ENCODE measurements at places on chromosomes 5 and 9.
A peak's percentile ranks its signal among the peaks of the same experiment; 100 is the strongest.

- no peak for DNase-seq
These were observed 7.4 kb downstream of the GALNT10 start for GRCh38 chr5:154197801-154198491.

DNA sequence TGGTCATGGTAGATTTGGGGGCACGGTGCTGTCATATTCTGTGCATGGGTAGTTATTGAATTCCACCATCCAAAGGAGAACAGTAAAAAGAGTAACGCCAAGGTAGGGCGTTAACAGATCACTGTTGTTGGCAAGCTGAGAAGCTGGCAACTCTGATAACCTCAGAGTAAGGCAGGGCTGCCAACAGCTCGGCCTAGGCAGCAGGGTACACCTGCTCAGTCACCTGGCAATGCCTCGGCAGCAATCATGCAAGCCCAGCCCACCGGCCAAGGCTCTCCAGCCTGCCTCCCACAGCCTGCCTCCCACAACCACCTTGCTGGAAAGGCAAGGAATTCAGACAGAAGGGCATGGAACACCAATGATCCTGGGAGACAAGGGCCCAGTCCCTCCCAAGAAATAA is 63.9 kb downstream of the KLHL3 start:
- DNase-seq, result peak; percentile 80

DNA sequence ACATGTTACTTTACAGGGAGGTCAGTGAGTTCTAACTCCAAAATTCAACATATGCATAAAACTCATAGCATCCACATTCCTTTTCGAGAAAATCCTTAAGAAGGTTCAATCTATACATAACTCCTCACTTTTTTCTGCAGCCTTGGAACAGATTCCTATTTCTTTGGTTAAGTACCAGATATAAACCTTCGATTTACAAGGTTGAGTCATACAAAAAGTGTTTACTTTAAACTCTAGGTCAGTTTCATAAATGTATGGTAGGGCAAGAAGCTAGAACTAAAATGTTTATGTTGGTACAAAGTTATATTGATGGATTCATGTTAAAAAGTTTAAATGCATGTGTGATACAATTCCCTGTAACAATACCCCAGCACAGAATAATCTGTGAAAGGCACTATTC is 19.4 kb downstream of the CDKN2AIPNL start:
- DNase-seq, result no peak

- DNase-seq, result no peak
These were observed 46.6 kb upstream of the SLC12A2 start for GRCh38 chr5:128036950-128037349.

DNA sequence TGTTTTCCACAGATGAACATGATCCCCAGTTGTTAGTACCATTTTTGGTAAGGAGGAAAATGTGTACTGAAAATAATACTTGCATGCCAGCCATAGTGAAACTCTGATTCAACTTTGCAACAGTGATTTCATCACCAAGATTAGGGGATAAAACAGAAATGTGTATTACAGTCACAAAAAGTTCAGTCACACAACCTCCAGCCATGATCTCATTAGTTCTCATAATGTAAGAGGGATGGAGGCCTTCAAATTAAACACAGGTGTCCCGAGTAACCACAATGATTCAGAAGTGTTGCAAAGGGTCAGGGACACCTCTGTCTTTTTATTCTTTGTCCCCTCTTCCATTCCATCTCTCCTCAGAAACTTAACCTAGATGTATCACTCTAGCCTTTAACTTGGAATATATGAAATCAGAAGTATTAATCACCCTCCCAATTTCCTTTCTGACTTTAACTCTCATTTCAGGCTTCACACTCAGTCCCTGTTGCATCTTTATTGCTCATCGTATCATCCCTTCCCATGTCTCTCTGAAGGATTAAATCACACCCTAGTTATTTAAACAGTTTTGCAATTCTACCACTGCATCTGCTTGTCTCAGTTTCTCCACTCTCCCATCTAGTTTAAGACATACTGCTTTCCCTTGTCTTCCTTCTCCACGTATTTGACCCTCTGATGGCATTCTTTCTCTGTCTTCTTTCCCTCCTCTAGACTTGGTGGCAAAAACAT is 291.2 kb downstream of the ADAMTS6 start:
- DNase-seq, result no peak

DNA sequence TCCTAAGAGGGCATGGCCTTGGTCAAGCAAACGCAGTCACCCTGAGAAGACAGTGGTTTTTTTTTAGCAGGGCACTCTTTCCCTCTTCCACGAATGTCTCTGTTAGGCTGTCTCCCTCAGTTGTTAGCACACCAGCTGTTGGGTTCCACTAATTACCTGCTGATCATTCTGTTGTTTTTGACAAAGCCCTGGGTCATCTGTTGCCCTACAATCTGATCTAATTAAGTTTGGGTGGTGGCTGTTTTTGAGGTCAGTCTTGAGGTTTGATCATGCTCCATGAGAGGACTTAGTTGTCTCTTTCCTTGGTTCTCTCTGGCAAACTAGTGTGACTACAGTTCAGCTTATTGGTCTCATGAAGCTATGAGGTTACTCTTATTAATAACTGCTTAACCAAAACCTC is 5.0 kb upstream of the PTPDC1 start:
- DNase-seq, result no peak

GRCh38 chr9:112361601-112362000 is 18.3 kb upstream of the HSDL2 start:
- DNase-seq, result no peak

Measured in right lobe of liver (tissue), 6 donors.